ENCODE measurements at places on chromosomes 3 and 15. TPM values are rescaled to one million over a fixed set of nuclear protein-coding genes. Genes with fewer than 3 reads are reported as not detected.

Gene CHRNA5
- total RNA-seq, result 3.8 TPM

Gene EPHB3
- 6.7 TPM for total RNA-seq

Gene SRGAP3
- total RNA-seq, result 8.2 TPM

Gene TRIP4
- total RNA-seq, result 6.8 TPM

Gene ABTB1
- 17.2 TPM for total RNA-seq

All from hair follicular keratinocyte (primary cell).